ENCODE measurements at places on chromosomes 5 and 9. TPM values are rescaled to one million over a fixed set of nuclear protein-coding genes. Genes with fewer than 3 reads are reported as not detected.

The PRRX2 gene
- 0.21 TPM for total RNA-seq

The TMEM171 gene
- not detected for total RNA-seq

The GABRA6 gene
- total RNA-seq = not detected

The NUTM2G gene
- not detected for total RNA-seq

The VCAN gene
- total RNA-seq = 0.03 TPM

Measured in activated CD8-positive, alpha-beta T cell treated with anti-CD3 and anti-CD28 coated beads, Interleukin-2, amount 10 ng/mL, durations not matched to agents 7 days and 5 days (primary cell).